ENCODE measurements at places on chromosomes 11 and 22.

DNA sequence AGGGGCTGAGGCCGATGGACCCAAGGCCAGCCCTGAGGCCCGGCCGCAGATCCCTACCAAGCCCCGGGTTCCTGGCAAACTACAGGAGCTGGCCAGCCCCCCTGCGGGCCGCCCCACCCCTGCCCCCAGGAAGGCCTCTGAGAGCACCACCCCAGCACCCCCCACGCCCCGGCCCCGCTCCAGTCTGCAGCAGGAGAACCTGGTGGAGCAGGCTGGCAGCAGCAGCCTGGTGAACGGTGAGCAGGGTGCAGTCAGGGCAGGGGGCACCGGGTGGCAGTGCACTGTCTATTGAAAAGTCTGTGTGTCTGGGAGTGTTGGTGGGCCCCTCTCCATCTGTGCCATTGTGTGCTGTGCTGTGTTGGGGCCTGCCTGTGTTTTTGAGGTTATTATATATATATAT lies 16.1 kb downstream of the MICALL1 start:
- DNase-seq, result no peak

GRCh38 chr11:3216027-3216525 lies 2.5 kb downstream of the MRGPRG start:
- no peak for DNase-seq

DNA sequence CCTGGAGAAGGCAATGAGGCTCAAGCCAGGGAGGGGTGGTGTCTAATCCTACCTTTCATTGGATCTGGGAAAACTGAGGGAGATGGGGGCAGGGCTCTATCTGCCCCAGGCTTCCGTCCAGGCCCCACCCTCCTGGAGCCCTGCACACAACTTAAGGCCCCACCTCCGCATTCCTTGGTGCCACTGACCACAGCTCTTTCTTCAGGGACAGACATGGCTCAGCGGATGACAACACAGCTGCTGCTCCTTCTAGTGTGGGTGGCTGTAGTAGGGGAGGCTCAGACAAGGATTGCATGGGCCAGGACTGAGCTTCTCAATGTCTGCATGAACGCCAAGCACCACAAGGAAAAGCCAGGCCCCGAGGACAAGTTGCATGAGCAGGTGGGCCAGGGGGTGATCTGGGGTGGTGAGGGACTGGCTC lies at the start of gene FOLR1:
FOLR1 (plus strand) TSS at position 180 of the 421 bp plus-strand sequence; CDS start at position 214, 34 bp downstream.
- DNase-seq, result no peak

GRCh38 chr11:6813656-6814055 lies 14.2 kb upstream of the OR6A2 start:
- DNase-seq, result no peak

DNA sequence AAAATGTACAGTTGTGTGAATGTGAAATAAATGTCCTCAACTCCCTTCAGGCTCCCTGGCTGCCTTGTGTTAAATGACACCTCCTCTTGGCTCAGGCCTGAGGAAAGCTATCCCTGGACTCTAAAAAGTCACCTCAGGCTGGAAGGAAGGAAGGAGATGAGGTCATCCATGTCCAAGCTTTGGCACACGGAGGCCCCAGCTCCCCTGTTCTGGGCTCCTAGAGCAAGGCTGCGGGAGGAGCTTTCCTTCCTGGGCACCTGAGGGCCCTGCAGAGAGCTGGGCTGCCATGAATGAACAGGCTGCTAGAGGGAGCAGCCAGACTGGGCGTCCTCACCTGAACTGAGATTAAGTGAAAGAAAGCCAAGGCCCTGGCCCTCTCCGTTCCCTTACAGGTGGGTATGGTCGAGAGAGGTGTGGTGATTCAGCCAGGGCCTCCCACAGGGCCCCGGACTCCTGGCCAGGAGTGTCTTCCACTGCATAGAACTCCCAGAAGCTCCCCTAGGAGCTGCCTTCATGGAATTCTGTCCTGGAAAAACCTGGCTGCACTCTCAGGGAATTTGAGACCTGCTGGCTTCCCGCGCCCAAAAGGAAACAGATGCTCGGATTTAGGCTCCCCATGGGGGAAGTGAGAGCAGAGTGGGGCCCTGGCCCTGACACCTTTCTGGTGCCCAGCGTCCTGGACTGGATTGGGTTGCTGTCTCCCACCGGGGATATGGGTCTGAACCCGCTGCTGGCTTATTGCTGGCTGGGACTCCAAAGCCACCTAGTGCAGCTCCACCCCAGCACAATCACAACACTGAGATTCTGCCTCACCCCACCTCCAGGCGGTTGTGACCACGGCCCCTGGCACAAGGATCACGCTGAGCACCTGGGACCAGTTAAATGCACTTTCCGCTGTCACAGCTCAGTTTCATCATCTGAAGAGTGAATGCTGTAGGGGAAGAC lies 22.2 kb downstream of the MYBPC3 start:
- no peak for DNase-seq

GRCh38 chr11:35558513-35558912 lies 33.1 kb upstream of the PAMR1 start:
- DNase-seq, result no peak

DNA sequence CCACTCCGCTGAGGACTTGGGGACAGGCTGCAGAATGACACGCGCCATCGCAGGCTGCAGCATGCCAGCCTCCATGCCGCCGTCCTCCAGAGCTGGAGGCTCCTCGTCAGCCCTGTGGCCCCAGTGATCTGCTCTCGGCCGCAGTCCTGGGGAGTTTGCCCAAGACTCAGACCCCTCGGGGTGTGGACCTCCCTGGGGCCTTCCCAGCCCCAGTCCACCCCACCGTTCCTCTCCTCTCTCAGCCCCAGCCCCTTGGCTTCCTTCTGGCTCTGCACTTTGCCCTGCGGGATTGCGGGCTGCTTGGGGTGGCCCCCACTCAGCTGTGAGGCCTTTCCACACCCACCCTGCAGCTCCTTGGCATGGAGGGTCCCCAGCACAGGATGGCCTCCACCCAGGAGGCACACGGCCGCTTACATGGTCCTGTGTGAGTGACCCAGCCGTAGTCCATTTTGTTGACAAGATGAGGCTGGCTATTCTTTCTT lies 414.9 kb downstream of the TBC1D22A start:
- DNase-seq, result no peak

- no peak for DNase-seq
Measured at GRCh38 chr22:31681349-31682345, 19.6 kb upstream of the PISD start.

- peak; percentile 39 for DNase-seq
Measured at GRCh38 chr11:22521226-22521625, 104.4 kb downstream of the FANCF start.

DNA sequence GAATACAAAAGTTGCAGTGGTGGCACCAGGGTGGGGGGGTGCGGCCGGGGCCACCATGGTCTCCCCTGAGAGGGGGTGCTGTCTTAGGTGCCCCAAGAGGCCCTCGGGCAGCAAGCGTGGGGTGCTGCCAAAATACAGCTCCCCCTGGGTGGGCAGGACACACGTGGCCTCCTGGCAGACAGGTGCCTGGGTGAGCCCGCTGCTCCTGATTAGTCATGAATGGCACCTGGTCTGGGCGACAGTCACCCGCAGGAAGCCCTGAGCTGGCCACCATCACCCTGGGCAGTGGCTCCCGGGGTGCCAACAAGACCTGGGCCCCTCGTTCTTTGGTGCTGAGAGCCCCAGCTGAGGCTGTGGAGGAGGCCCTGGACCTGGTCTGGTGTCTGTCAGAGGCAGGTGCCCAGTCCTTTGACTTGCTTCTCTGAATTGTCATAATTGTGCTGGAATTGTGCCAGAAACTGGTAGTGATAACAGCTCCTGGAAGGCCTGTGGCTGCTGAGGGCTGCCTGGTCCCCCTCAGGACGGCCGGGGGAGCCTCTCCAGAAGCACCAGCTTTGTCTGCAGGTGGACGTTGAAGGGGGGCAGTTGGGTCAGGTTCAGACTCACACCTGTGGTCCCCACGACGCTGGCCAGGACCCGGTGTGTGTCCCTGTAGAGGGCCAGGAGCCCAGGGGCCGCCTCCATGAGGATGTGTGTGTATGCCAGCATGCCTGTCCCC lies 14.8 kb downstream of the ALG12 start:
- DNase-seq, result no peak

All from fibroblast of skin of left biceps (primary cell).